Cardiac atrium fibroblast (primary cell): ENCODE measurements at places on chromosomes 3 and 15. TPM values are rescaled to one million over a fixed set of nuclear protein-coding genes. Genes with fewer than 3 reads are reported as not detected.

Gene SCAANT1
- total RNA-seq = not detected in 2 replicates

Gene GATA2
- 7.3 and 8.1 TPM in 2 replicates for total RNA-seq

Gene WNT7A
- not detected in 2 replicates for total RNA-seq

Gene GRK7
- total RNA-seq = not detected in 2 replicates

Gene ATP11B
- total RNA-seq = 26.5 and 35.3 TPM in 2 replicates

Gene PARP15
- not detected in 2 replicates for total RNA-seq

Gene NKTR
- total RNA-seq = 19.1 and 22.0 TPM in 2 replicates
